ENCODE measurements at places on chromosomes 7 and 10. TPM values are rescaled to one million over a fixed set of nuclear protein-coding genes. Genes with fewer than 3 reads are reported as not detected.

The AUTS2 gene
- total RNA-seq: 55.6 TPM

The LRRTM3 gene
- not detected for total RNA-seq

- DNase-seq: no peak
These were observed 31.2 kb upstream of the COMTD1 start for GRCh38 chr10:75266945-75267344.

DNA sequence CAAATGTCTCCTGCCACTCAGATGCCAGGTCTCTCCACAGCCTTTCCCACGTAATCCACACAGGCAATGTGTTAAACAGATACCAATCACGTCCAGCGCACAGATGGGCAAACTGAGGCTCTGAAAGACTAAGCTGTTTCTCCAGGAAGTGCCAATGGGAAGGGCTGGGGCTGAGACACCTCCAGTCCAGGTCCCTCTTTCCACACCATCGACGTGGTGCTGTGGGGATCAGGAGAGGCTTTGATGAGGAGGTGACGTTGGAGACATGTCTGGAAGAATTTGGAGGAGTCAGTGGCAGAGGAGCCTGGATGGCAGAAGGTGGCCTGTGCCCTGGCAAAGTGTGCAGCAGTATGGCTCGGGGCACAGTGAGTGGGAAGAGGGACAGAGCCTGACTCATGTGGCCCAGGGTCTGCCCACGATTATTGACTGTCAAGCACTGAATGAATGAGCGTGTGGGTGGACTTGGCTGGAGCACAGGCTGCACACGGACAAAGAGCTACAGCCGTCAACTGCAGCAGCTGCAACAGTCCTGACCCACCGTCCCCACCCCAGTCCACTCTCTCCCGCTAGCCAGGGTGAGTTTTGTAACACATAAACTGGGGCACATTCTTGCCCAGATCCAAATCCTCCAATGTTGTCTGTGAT lies 40.8 kb upstream of the HSPA12A start:
- no peak for DNase-seq

DNA sequence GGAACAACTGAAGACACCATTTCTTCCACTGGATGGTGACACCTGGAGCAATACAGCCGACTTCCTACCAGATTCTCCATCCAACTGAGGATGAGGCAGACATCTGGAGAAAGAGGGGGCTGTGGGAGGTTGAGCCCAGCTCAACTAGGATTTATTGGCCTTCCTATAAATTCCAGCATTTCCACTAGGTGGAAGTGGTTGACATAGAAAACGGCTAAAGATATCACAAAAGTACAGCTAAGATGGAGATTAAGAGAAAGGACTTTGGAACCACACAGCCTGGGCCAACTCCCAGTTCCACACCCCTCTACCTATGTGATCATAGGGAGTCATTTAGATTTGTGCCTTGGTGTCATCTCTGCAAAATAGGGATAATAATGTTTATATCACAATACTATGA lies 61.3 kb upstream of the CAV2 start:
- DNase-seq: no peak

DNA sequence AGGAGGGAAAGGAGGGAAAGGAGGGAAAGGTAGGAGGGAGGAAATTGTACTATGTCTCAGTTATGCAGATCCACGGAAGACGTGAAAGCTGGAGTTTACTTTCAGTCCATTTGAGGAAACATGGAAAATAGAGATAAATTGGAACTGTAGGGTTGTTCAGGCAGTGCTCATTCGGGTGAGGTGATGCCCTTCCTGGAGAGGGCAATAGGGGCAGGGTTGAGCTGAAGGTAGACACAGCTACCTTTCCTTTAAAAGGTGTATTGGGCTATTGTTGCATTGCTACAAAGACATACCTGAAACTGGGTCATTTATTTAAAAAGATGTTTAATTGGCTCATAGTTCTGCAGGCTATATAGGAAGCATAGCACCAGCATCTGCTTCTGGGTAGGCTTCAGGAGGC lies 116.9 kb upstream of the PLXDC2 start:
- no peak for DNase-seq
